ENCODE measurements at places on chromosomes 3 and 15.
A peak's percentile ranks its signal among the peaks of the same experiment; 100 is the strongest.

DNA sequence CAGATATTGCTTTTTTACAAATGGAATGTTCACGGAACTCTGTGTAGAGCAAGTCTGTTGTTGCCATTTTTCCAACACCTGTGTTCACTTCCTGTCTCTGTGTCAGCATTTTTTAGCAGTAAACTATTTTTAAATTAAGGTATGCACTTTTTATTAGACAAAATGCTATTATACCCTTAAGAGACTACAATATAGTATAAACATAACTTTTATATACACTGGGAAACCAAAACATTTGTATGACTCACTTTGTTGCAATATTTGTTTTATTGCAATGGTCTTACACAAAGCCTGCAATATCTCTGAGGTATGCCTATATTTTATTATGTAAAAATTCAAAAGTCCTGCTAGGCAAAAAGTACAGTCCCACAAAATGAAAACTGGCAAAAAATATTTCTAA is 39.8 kb upstream of the FGF7 start:
- DNase-seq, result peak; percentile 5

GRCh38 chr3:111471831-111472230 is 70.2 kb upstream of the CD96 start:
- peak; percentile 43 for DNase-seq

GRCh38 chr3:170632780-170633179 is 46.9 kb upstream of the SLC7A14 start:
- DNase-seq, result peak; percentile 59

DNA sequence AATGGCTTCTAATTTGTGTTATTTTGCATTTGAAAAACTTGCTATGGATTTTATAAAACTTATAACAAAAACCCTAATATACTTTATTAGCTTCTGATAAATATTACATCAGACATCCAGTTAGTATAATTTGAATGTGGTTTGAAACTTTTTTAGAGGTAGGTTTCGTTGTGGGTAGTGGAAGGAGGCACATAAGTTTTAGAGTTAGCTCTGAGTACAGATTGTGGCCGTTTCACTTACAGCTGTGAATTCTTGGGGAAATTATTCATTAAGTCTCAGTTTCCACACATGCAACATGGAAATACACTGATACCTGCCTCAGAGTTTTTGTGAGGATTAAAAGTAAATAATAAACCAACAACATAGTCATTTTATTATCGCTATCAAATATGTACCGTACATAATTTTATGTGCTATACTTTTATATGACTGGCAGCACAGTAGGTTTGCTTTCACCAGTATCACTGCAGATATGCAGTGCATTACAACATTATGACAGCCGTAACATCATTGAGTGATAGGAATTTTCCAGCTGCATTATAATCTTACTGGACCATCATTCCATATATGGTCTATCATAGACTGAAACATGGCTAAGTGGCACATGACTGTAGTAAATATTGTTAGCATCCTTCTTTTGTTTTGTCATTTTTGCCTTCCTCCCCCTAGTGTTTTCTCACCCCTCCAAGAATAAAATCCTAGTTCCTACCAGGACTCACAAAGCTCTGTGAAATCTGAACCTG is 175.6 kb downstream of the AKAP13 start:
- DNase-seq, result no peak

DNA sequence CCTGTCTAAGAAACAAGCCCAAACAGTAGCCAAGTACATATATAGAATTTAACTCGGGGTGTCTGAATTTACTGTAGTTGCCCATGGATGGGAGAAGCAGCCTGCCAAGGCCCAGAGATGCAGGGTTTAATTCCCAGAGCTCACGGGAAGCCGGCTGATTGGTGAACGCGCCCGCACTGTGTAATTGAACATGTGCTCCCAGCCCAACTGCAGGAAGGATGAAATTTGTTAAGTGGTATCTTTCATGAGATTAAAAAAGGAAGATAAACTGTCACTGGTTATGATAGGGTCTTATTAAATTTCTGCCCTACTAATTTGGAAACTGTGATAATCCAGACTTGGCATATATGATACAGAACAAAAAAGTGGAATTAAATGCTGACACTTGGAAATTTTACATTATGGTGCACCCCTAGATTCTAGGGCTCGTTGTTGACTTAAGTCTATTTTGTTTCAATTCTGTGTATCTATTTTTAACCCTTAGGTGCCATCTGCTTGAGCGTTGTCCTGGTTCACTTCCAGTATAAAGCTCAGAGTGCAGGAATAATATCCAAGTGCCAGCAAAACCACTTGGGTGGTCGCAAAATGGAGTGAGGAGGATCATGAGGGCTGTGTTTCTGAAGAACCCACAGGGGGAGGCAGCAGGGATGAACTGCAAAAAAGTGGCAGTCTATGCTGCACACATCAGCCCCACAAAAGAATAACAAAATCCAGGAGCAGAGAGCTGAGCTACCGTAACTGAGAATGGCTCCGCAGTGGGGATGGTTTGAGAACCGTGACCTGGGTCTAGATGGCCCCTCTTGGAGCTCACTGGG is 13.8 kb upstream of the TMC3 start:
- no peak for DNase-seq

DNA sequence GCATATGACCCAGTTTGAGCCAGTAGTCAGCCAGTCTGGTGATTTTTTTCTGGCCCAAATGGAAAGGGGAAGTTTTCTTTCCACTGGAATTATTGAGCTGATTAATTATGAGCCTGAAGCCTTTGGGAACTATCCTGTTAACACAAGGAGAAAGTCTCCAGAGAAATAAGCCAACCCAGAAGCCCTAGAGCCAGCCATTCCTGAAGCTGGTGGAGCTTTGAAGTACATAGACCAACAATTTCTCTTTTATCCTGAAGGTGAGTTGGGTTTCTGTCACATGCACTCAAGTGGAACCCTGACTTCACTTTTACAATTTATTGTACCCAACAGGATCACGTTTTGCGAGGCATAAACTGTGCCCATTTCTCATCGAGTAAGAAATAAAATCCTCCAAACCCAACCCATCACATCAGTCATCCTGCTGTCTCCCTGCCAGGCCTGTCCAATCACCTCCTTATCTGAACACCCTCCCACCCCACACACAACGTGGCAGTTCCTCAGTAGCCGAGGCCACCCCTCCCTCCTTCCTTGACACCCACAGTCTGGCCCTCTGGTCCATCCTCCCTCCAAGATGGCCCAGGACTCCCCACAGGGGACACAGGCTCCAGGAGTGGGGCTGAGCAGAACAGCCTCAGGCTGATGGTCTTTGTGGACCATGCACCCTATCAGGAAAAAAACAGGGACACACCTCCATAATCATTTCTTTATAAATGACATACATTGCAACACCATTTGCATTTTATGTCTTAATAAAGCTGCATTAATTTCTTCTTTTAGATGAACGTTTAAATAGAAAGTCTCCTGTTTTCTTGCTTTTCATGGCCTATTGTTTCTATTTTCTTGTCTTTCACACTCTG is 55.7 kb upstream of the GATA2 start:
- peak; percentile 43 for DNase-seq

DNA sequence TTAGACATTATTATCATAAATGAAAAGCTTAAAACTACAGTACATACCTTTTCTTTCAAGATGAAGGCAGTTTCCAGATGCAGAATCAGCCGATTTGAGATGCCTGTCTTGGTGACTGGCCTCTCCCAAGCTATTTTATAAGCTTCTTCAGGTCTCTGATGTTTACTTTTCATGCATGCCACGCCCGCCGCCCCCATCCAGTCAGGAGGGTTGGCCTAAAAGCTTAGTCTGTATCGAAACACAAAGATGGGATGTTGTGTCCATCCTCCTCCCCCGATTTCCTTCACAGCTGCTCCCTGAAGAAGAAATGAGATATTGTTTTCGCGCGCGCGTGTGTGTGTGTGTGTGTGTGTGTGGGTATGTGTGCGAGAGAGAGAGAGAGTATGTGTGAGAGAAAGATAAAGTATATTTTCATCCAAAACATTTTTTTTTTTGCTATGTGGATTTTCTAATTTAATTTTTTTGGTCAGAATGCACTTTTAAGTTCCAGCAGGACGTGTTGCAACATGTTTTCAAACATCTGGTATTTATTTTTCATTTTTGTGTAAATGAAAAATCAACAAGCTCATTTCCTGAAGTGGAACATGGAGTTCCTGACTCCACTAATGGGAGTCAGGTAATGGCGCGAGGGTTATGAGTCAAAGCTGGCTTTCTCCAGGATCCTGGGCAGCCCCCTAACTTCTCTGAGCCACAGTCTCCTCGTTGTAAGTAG is at the start of gene APOD:
Gene APOD (minus strand): TSS at position 110 of the 712 bp plus-strand sequence. CDS start 4,479 bp downstream, outside the sequence.
- peak; percentile 20 for DNase-seq

DNA sequence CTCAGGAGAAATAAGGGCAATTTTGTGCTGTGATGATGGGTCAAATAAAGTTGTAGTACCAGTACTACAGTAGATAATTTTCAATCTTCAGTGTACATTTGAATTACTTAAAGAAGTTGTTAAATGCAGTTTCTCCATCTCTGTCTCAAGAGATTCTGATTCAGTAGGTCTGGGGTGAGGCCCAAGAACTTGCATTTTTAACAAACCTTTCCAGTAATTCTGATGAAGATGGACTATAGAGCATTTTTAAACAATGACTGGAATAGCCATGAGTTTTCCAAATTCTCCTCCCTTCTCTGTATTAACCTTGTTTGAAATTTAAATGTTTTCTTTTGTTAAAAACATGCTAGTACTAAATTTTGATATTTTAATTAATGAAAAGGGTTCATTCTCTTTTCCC is 127.0 kb upstream of the CD96 start:
- DNase-seq, result no peak

- peak; percentile 47 for DNase-seq
These were observed 265.2 kb upstream of the TLE3 start for GRCh38 chr15:70362886-70363285.

DNA sequence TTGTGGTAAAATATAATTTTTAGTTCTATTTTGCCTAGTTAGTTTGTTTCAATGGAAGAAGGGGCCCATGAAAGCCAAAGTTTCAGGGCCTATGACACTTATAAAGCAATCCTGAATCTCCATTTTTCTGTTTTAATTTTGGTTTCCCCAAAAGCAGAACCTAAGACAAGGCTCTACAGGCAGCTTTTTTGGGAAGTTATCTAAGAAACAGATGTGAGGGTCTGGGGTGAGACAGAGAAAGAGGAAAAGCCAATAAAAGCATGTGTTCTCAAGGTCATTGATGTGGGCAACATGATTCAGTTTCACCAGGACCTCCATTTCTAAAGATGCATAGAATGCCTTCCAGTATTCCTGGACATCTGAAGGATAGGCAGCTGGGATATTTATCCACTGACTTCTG is 598.5 kb downstream of the PDCD6IP start:
- DNase-seq, result no peak

GRCh38 chr3:126343649-126344035 is 13.6 kb downstream of the KLF15 start:
- no peak for DNase-seq

GRCh38 chr3:164673738-164674137 is 404.6 kb downstream of the SI start:
- no peak for DNase-seq

DNA sequence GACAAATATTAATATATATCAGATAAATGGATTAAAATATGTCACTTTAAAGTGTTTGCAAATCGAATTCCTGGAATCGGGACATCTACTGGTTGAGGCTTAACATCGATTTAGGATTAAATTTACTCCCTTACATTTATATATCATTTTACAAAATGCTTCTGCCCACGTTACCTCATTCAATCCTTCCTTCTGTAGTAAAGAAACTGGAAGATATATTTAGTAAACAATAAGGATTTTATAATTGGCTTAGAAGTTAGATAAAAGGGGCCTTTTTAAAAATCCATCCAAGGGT is 1.3 kb downstream of the CLPX start:
- no peak for DNase-seq

DNA sequence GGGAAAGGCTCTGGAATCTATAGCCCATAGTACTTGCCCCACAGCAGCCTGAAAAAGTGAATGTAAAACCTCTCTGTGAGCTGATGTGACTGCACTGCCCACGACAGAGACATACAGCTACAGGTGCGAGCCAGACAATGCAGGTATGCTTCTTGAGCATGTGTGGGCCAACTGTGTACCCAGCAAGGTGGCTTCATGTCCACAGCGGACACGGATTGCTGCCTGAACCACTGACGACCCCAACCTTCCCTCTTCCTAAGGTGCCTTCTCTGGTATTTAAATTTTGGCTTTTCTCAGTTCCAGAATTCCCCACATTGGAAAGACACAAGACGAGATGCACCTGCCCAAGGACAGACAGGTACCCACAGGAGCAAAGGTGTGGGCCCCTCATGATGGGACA is 65.8 kb downstream of the SCN5A start:
- no peak for DNase-seq
